Stimulated activated naive CD8-positive, alpha-beta T cell treated with anti-CD3 and anti-CD28 coated beads, Interleukin-15, Interleukin-2, amounts not matched to agents 100 U/mL and 50 U/mL, for 24 hours (primary cell): ENCODE measurements at places on chromosomes 2 and 18.

GRCh38 chr18:52791321-52791720 lies 451.3 kb downstream of the DCC start:
- no peak for DNase-seq

- DNase-seq: no peak
These were observed 78.4 kb downstream of the KANSL1L start for GRCh38 chr2:210092791-210093190.

DNA sequence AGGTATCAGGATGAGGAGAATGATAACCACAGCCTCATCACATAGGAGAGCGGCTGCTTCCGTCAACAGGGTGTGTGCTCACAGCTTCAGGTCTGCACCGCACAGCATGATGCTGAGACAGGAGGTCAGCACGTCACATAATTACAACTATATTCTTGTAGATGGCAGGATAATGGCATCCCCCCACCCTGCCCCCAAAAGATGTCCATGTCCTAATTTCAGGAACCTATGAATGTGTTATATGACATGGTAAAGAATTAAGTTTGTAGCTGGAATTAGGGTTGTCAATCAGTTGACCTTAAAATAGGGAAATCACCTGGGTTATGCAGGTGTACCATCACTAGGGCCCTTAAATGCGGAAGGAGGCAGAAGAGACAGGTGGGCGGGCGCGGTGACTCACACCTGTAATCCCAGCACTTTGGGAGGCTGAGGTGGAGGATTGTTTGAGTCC lies 73.9 kb downstream of the ARL4C start:
- DNase-seq: peak; percentile 57

- DNase-seq: no peak
These were observed 333.0 kb upstream of the CNTNAP5 start for GRCh38 chr2:123692121-123692520.

GRCh38 chr2:113848758-113849415 lies 41.0 kb upstream of the ACTR3 start:
- no peak for DNase-seq

DNA sequence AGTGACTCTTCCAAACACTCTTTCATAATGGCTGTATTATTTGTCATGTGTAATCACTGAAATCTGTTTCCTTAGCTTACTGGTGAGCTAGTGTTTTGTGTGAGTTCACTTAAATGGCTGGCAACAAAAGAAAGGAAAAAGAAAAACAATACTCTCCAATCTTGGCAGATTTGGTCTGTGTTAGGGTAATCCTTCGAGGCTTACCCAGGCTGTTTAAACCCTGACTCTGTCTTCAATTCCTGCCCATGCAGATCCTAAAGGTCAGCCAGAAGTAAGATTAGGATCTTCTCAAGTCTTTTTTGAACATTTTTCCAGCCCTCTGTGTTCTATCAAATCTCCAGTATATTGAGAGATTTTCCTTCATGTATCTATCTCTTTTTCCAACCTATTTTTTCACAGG lies 85.3 kb downstream of the CCDC178 start:
- DNase-seq: no peak

DNA sequence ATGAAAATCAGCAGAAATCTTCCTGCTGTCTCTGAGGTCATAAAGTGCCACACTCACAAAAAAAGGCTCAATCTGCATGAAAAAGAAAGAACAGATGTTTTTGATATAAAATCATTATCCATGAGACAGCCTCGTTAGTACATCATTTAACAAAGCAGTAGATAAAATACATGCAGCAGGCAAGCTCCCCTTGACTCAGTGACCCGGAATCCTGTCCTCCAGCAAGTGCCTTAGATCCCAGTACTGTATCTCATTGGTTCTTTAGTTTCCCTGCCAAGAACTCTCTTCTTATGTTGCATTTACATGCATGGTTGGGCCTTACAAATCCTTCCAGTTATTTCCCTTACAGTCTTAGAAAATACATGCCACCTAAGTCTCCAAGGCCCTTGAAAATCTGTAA lies 148.9 kb upstream of the CCDC195 start:
- DNase-seq: no peak

DNA sequence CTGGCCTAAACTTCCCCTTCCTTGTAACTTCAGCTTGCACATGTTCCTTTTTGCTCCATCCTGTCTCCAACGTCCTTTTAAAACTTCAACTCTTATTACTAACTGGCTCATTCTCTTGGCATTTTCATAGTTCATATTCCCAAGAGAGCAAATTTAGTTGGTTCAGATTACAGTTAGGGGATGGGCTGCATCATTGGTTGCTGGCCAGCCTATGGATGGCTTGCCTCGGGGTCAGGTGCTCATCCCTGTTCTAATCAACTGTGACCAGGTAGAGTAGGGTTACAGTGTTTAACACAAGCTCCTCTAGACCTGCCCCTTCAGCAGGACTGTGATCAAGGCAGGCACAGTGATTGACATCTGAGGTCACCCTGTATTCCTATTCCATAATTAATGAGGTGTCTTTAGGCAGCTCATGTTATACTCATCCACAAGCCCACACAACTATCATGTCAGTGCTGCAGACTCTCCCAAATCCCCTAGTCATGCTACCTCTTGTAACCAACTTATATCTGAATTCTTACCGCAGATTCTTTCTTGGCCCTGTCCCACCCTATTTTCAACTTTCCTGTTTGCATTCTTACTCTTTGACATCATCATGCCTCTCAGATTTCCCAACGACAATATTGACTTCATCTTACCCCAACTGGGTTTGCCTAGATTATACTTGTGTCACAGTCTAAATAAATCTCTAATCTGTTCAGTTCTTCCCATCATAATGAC lies 293.3 kb downstream of the MTX2 start:
- no peak for DNase-seq

GRCh38 chr2:6876309-6876708 lies 1.3 kb upstream of the RSAD2 start:
- no peak for DNase-seq
